ENCODE measurements at places on chromosomes 13 and 19. TPM values are rescaled to one million over a fixed set of nuclear protein-coding genes. Genes with fewer than 3 reads are reported as not detected.

DNA sequence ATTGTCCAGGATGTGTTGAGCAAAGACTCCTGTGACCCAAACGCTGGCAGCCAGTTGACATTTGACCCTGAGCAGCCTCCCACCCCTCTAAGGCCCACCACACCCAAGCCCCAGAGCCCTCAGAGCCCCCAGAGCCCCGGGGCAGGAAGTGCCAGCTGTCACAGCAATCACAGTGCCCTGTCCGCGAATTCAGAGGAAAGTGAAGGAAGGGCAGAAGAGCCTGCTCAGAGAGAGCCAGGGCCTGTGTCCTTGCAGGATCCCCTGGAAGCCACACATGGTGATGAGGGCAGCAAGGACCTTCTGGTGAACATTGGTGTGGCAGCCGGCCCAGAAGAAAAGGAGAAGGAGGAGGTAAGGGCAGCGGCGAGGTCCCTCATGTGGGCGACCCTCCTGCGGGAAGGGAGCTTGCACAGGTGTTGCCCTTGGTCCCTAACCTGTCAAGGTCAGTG, 63.7 kb downstream of the SPATA13 start:
- DNase-seq = no peak

- DNase-seq = no peak
Measured at GRCh38 chr13:107065036-107065435, 497.1 kb upstream of the ARGLU1 start.

GRCh38 chr13:44918326-44919103, 70.8 kb downstream of the NUFIP1 start:
- DNase-seq = peak; percentile 97

DNA sequence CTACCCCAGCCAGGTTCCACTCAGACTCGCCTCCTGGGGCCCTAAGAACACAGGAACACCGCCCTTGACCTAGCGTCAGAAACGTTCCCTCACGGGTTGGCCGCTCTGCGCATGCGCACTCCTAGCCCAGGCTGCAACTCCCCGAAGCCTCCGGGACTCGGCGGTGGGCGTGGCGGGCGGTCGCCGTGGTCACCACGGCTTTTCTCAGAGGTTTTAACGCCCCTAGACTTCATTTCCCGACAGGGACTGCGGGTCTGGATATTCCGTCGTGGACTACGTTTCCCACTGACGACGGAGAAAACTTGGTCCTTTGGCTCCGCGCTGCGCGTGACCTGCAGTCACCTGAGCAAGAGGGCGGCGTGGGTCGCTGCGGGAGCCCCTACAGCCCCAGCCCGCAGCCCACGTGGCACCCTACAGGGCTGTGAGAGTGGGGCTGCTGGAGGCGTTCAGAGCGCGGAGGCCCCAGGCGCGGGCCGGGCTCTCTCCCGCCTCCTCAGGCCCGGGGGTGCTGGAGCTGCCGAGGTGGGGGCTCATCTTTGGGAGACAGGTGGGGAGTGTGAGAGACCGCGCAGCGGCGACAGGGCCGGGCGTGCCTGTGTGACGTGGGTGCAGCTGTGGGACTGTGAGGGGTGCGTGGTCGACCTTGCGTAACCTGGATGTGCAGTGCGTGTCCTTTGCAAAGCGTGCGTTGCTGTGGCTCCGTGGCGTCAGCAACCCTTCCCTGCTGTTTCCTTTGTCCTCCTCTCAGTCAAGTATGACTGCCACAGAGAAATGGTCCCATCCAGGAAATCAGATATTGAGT, 38.0 kb upstream of the ZNF573 start:
- peak; percentile 36 for DNase-seq

- no peak for DNase-seq
Measured at GRCh38 chr19:35908973-35909683, 1.0 kb upstream of the TYROBP start.

DNA sequence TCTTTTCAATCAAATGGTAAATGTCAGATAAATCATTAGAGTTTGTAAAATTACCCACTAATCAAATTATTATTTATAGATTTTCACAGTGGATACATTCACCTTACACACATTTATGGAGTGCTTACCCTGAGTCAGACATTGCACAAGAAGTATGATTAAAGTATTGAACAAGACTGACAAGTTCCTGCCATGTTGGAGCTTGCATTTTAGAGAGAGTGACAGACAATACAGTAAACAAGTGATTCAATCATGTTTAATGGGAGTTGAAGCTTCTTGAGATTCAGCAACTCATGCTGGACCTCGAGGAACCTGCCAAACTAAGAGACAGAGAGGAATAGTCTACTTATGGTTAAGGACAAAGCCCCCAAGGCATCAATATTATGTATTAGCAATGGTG, 487.8 kb downstream of the PCDH17 start:
- no peak for DNase-seq

DNA sequence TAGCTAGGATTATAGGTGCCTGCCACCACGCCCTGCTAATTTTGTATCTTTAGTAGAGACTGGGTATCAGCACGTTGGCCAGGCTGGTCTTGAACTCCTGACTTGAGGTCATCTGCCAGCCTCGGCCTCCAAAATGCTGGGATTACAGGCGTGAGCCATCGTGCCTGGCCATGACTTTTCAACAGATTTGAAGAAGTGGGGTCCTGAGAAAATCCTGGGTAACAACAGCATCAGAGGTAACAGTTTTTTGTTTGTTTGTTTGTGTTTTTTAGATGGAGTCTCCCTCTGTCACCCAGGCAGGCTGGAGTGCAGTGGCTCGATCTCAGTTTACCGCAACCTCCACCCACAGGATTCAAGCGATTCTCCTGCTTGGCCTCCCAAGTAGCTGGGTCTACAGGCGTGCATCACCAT, 3.7 kb downstream of the JUNB start:
- DNase-seq = no peak

DNA sequence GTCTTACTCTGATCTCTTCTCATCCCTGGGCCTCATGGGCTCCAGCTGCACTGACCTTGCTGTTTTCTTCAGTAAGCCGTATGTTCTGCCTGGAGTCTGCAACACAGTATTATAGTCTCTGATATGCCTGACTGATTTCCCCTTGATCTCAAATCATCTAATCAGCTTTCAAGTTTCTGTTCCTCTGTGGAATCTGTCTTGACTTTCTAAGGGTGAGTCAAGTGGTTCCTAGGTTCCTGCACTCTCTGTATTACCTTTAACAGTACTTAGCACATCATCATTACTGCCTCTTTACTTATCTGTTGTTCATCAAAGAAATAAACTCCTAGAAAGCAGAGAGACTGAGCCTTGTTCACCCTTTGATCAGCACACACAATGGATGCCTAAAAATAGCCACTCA, 350.7 kb downstream of the LMO7 start:
- DNase-seq = no peak

- DNase-seq = no peak
Measured at GRCh38 chr13:22138947-22139346, 468.1 kb downstream of the FGF9 start.

- no peak for DNase-seq
Measured at GRCh38 chr13:98026457-98026857, 73.0 kb downstream of the IPO5 start.

DNA sequence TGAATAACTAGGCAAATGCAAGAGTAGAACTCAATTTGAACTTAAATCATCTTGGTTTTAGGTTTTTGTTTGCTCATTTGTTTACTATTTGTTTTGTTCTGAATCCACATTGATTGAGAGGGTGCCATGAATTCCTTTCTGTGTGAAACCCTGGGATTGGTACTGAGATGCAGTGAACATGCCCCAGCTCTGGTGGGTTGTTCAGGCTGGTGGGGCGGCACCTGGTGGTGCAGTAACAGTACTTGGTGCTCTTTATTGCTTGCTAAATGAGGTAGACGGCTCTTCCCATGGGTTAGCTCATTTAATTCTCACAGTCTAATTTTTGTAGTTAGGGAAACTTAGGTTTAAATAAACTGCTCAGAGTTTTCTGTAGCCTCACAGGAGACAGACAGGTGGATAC, 48.4 kb downstream of the WASF3 start:
- DNase-seq = no peak

Gene C5AR1
- total RNA-seq = not detected

Gene MBD3L3
- not detected for total RNA-seq

Gene CYP4F8
- total RNA-seq = not detected
